ENCODE measurements at places on chromosomes 5 and 9.

DNA sequence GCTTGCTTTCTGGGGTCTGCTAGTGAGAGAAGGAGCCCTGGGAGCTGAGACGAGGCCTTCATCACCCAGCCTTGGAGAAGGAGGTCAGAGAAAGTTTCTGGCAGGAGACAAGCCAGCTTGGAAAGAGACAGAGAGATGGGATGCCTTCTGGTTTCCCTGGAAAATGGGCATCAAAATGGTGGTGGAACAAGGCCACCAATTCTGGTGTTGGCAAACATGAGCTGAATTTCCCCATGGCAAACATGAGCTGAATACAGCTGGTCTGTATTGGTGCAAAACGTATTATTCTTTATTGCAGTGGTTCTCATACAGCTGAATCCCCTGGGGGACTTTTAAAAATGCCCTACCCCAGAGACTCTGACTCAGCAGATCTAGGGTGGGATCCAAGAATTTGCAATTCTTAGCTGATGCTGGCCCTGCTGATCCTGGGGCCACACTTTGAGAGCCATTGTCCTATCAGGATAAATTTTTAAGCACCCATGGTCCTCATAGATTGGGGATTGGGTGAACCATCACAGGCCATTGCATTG is 39.1 kb upstream of the S1PR3 start:
- DNase-seq: no peak

DNA sequence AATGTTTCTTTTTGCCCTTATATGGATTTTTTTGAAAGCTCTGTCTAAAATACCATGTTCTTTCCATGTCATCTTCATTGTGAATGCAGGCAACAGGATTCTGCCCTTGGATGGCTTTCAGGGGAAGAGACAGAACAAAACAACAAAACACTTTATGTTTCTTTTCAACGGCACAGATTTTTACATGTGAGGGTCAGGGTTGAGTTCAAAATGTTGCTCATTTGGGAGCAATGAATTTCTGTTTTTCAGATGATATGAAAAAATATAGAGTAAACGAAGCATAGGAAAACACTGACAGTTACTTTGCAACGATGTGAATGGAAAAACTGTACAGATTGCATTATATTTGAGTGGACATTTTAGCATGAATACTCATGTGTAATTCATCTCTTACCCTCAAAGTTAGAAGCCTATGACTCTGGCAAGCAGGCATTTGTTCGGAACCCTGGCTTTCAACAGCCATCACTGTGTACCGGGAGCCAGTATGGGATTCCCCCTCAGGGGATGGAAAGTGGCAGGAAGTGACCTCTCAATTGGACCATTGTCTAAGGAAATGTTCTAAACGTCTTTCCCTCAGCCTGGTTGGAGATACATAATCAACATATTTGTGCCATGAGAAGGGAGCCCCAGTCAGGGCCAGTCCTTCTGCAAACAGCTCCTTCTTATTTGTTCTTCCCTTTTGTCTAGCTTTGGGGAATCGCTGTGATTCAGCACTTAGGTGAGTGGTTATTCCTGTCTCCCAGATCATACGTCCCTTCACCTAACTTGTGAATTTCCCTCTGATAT is 153.9 kb upstream of the MEF2C start:
- DNase-seq: no peak

DNA sequence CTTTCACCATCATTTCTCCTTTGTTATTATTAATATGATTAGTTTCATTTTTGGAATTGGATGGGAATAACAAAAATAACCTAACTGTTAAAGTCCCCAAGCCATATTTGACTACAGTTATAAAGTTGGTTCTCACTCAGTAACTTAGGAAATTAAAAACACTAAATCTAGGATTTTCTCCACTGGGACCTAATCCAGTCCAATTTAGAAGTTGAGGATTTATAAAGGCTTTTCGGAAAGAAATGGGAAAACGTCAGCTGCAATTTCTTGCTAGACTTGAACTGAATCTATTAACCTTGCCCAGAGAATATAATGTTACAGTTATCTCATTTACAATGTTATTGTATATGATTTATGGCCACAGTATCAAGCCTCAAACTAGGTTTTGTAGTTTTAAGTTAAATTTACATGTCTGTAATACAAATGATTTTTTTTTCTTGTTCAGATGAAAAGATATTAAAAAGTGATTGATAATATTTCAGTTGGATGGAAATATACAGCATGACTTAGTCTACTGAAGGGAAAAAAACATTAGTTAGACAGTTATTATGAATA is 524.3 kb upstream of the GRAMD2B start:
- DNase-seq: no peak

DNA sequence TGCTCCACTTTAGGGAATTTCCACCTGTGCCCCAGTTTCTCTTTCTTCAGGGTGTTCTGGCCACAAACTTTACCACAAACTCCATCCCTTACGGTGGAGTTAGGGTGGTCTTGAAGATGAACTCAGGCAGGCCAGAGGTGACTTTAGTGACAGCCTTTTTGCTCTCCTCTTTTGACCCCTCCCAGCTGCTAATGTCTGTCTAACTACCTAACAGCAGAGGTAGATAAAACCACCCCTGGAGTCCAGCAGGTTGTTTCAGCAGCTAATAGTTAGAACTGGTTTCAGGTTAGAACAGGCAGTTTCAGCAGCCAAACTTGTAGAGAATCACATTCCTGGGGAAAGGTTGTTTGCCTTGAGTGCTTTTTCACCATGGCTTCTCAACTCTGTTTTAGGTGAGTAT is 971.3 kb upstream of the CDH18 start:
- DNase-seq: no peak

DNA sequence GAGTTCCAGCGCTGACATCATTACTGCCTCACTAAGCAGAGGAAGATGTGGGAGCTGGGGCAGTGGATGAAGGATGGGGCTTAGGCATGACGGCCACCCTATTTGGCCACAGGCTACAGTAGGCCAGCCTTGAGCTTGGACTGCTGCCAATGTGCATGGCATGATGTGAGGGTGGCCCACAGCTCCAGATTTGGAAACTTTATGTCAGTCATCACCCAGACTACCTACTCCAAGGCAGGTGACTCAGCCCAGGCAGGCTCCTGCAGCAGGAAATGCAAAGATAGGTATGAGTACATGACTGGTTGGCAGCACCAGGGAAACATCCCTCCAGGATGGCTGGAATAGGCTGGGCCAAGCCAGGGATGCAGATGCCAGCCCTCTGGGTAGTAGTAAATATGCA is 303.6 kb downstream of the SPOCK1 start:
- DNase-seq: no peak

DNA sequence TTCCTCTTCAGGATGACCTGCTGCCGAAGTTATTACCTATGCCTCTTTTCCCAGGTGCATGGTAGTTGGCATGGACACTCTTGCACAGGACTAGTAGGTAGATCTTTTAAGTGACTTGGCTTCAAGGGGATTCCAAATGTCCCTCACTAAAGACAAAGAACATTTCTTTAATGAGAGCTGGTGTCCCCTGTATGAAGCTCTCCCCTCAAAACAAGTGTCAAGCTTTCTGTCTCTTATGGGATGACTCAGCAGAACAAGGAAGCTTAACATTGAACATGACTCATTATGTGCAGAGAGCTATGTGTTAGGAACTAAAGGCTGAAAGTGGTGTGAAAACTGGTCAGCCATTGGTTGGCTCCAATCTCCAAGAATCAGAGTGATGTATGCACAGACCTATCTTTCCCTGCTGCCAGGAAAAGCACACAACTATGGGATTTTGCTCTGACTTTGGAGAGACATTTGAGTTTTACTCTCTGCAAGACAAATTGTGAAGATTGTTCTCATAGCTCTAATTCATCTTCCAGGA is 120.5 kb downstream of the PRDM6 start:
- DNase-seq: no peak

- no peak for DNase-seq
Measured at GRCh38 chr5:91416491-91416890, 33.4 kb upstream of the ARRDC3 start.

DNA sequence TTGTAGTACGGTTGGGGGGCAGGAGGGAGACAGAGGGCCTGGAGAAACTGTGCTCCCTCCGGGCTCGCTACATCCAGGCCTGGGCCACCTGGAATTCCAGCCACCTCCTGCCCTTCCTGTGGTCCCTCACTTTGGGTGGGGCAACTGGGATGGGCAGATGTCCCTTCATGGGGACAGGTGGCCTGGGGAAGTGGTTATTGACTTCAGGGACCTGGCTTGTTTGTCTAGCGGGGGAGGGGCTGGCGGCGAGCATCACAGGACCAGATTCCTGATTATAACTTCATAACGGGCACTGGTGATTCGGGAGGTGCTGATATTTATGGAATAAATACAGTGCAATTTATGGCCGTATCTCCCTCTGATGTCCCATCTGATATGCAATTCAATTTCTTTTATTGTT is 20.1 kb upstream of the LAMC3 start:
- no peak for DNase-seq

DNA sequence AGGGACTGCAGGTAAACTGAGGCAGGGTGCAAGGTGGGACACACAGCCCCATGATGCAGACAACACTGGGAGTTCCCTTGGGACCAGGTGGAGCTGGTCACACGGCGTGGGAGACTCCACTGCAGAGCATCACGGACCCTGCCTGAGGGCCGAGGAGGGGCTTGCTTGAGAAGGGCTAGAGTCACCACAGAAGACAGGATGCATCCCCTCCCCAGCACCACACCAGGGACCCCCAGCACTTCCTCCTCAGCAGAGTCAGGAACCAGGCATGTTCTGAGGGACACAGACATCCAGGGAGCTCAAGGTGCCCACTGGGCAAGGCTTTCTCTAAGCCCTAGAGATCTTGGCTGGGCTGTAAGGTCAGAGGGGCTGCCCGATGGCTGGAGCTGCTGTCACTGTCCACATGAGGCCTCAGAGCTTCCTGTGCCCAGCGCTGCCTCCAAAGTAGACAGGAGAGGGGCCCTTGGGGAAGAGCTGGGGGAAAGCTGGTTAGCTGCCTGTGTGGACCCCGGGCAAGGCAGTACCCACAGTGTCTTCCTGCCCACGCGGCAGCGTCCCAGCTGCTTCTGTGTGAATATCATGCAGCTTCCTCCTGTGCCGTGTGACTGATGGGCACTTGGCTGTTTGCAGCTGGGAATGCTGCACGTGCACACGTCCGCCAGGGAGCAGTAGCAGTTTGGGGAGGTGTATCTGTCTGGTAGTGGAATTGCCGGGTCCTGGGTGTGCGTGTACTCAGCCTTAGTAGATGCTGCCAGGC is 176.6 kb downstream of the CACNA1B start:
- DNase-seq: no peak

GRCh38 chr9:16899606-16900005 is 29.1 kb upstream of the BNC2 start:
- DNase-seq: no peak

DNA sequence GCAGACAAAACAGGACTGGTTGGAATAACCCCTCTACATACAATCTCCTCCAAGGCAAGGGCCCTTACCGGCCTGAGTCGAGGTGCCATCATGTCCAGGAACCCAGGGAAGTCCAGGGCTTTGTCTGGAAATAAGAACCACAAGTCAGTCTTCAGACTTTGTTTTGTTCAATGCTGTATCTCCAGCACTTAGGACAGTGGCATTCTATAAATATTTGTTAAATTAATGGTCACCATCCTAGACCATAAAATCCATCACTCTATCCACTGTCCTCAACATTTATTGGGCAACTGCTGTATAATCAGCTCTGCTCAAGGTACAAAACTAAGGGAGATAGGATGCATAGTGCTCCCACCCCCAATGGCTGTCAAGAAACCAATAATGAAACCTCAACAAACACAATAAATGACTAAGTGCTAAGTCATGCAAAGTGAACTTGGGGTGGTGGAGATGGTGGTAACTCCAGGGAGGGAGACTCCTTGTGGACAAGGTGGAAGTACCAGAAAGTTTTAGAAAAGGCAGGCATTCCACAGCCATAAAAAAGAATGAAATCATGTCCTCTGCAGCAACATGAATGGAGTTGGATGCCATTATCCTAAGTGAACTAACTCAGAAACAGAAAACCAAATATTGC is 5.0 kb downstream of the RELL2 start:
- DNase-seq: no peak

- DNase-seq: no peak
Measured at GRCh38 chr5:176521699-176522263, 15.4 kb downstream of the RNF44 start.

DNA sequence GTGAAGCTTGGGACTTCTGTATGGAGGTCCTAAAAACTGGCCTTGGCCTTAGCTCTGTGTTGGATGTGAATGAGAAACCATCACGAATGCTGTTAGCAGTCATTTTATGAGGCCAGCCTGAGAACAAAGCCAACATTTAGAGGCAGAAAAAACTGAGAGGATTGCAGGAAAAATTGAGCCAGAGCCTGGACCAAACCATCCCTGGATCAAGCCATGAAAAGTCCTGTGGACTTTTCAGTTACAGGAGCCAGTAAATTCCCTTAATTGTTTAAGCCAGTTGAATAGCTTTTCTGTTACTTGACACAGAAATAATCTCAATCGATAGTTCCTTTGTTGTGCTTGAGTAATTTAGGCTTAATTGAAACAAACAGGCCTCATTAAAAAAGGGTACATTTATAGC is 42.6 kb upstream of the SPATA31D4 start:
- DNase-seq: no peak

- no peak for DNase-seq
Measured at GRCh38 chr5:124735169-124735858, 11.1 kb downstream of the ZNF608 start.

DNA sequence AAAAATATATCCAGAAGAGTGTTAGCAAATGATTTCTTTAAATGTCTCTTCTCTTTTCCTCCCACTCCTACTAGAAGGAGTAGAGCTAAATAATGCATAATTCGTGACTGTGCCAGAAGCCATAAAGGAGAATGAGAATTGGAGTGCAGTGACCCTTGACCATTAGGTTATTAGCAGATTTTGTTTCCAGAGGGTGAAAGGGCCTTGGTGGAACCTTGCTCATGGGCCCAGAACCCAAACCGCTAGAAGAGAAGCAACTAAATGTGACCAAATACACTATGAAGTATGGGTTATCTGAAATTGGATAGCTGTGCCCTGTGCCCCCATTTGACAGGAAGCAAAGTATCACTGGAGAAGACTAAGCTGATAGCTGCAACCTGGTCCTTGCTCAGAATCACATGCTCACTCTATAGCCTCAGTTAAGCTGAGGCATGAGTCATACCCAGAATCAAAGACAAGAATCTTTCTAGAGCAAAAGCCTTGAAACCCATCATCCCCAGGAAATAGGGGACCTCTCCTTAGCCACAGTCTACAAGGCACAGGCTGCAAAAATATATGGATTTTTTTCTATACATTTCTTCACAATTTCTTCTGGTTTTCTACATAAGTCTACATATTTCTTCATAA is 36.3 kb downstream of the CAPSL start:
- no peak for DNase-seq

GRCh38 chr9:91423785-91424402 is at the start of gene NFIL3:
Gene NFIL3, minus strand, starts transcription at chr9:91423832. Its CDS starts 13,098 bp downstream, at chr9:91410734.
- DNase-seq: peak; percentile 62

Data from activated T-helper 9 cell treated with anti-CD3 and anti-CD28 coated beads, Interleukin-2, amount 50 U/mL, for 16 hours (primary cell).